ENCODE measurements at places on chromosomes 2 and 18.

- no peak for DNase-seq
Observed at GRCh38 chr18:79399275-79400081, 3.7 kb downstream of the NFATC1 start.

- peak; percentile 79 for DNase-seq
Observed at GRCh38 chr2:29528891-29529520, 392.4 kb downstream of the ALK start.

DNA sequence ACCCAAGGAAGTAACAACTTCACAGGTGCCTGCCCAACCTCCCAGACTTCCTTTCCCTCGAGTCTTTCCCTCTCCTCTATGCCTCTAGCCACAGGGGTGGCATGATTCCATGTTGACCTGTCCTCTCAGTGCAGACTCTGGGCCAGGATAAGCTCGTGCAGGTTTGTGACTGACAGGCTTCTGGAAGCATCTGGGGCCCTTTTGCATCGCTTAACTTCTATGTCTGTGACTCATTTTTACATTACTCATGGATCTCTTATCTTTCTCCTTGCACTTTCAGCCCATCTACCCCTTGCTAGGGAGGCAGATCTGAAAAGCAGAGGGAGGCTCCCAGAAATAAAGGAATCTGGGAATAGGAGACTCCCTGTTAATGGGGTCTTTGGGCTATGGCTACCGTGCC, 98.5 kb upstream of the RIOK3 start:
- DNase-seq = no peak

DNA sequence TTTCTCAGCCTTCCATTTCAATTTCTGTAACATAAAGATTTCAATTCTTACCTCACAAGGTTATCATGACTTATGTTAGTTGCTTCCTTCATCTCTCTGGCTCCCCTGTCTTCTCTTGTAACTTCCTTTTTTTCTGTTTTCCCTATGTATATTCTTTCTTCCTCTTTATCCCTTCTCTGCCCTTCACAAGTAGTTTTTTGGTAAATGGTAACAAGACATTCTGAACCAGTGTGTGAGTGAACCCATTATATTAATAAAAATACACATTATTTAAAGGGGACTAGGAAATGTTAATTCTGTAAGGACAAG, 8.4 kb downstream of the ACSL3 start:
- DNase-seq = no peak

GRCh38 chr2:212943351-212943750, 208.1 kb downstream of the IKZF2 start:
- no peak for DNase-seq

- DNase-seq = no peak
Observed at GRCh38 chr2:26399771-26400376, 1.8 kb upstream of the DRC1 start.

GRCh38 chr2:47259829-47260228, 104.7 kb upstream of the STPG4 start:
- no peak for DNase-seq

GRCh38 chr2:43459446-43460173, 136.2 kb downstream of the THADA start:
- no peak for DNase-seq

GRCh38 chr2:39306626-39307025, 62.9 kb upstream of the CDKL4 start:
- no peak for DNase-seq

GRCh38 chr2:164754157-164755093, 87.2 kb downstream of the COBLL1 start:
- no peak for DNase-seq

DNA sequence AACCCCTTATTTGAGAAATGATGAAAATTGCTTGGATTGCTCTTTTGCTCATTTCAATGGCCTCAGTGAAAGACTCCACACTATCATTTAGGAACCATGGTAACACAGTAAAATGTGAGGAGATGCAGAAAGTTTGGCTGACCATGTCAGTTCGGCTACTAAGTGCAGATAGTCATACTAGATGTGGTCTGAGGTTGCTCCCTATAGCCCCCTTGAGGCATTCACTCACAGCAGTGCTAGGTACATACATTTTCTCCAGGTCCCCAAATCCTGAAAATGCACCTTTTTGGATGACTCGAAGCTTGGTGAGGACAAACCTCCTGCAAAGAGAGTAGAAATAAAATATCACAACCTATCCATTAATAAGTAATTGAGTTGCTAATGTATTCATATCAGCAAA, 86.3 kb downstream of the FSHR start:
- DNase-seq = no peak

- DNase-seq = peak; percentile 11
Observed at GRCh38 chr2:113784823-113785744, 28.6 kb upstream of the SLC35F5 start.

- no peak for DNase-seq
Observed at GRCh38 chr18:33596178-33596854, 18.3 kb downstream of the ASXL3 start.

- no peak for DNase-seq
Observed at GRCh38 chr2:96107708-96108065, 8.7 kb downstream of the ADRA2B start.

DNA sequence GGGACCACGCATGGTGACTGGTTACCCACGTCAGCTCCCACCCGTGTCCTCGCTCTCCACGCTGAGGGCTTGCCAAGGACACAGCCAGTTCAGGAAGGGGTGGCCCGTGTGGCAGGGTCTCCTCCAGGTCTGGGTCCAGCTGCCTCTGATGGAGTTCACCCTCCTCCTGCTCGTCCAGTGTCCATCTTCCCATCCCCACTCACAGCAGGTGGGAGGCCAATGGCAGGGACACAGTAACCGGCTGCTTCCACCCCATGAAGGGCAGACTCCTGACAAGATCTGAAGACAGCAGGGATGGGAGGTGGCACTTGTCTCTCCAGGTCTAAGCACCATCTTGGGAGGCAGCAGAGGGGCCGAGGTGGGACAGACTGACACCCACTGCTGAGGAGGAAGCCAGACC, 106.4 kb downstream of the NDUFA10 start:
- no peak for DNase-seq

- no peak for DNase-seq
Observed at GRCh38 chr2:50126845-50127244, 905.1 kb downstream of the NRXN1 start.

DNA sequence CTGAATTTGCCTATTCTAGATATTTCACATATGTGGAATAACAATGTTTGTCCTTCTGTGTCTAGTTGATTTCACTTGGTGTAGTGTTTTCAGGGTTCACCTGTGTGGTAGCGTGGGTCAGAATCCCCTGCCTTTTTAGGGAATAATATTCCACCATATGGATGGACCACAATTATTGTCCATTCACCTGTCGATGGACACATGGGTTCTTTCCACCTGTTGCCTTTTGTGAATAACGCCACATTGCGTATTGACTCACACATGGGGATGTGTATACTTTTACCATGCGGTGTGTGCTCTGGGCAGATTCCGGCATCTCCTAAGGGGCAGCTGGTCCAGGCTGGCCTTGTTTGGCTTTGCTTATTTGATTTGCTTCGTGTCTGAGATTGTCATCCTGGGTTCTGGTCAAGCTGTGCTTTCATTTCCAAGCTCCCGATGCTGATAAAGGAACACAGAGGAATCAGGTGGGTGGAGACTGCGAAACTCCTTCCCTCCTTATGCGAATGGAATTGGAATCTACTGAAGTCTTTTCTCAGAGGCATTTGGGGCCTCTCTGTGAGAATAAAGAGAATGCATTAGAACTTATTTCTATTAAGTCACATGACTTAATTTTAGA, 18.9 kb upstream of the ALLC start:
- no peak for DNase-seq

DNA sequence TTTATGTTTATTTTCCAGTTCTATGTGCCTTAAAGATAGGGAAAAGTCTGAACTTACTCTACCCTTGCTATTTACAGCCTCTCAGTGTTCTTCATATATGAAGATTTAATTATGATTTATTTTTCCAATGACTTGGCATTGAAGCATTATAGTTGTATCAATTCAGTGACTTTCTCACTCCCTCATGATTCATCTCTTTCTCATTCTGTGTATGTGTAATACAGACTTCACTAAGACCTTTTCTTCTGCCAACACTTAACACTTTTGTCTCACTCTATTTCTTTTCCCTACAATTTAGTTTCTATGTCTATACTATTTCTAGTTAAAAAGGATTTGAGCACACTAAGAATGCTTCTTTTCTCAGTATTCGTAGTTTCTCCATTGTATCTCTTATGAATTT, 1470.3 kb upstream of the ACVR2A start:
- DNase-seq = no peak

DNA sequence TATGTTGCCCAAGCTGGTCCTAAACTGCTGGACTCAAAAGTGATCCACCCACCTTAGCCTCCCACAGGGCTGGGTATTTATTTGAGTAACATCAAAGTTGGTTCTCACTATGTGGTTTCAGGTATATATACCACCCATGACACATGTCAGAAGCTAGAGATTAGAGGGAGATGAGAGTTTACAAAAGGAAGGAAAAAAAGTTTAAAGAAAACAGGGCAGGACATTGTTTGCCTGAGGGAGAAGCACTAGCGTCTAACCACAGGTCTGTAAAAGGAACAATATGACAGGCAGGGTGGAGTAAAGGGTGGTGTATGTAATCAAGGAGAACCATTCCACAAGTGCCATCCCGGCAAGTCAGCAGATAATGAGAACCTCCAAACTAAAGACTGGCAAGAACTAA, 8.5 kb downstream of the CEP76 start:
- DNase-seq = peak; percentile 17

DNA sequence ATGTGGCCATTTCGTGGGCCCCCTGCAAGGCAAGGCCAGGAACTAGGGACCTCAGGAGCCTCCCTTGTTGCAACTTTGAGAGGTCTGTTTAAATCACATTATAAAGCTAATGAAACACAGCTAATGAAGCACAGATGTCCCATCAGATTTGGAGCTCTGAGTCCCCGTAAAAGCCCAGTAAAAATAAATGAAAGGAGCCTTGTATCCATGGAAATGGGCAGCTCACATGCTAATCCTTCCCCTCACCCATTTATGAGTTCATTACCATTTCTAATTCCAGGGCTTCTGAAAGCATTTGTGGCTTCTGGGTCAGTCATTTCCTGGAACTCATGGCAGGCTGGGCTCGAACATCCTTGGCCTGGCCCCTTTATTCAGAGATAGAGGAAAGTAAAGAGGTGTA, 274.8 kb downstream of the SS18 start:
- peak; percentile 43 for DNase-seq

GRCh38 chr2:107731435-107731834, 95.3 kb upstream of the RGPD4 start:
- no peak for DNase-seq

GRCh38 chr2:98692090-98693054, 38.6 kb downstream of the MGAT4A start:
- DNase-seq = no peak

DNA sequence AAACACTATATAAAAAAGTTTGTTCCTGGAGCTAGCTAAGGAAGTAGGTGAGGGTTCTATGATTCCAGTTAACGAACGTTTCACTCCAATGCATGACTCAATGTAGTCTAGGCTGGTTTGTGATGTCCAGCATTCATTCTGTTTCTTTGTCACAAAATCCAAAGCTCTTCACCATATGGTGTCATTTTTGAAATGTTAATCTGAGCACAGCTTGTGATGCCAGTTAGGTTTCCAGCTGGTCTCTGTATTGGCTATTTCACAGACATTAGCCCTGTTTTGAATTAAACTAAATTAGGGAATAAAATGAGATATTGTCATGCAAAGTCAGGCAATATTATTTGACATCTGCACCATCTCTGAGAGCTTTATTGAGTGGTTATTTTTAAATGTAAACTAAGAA, 159.4 kb downstream of the RBM43 start:
- no peak for DNase-seq

DNA sequence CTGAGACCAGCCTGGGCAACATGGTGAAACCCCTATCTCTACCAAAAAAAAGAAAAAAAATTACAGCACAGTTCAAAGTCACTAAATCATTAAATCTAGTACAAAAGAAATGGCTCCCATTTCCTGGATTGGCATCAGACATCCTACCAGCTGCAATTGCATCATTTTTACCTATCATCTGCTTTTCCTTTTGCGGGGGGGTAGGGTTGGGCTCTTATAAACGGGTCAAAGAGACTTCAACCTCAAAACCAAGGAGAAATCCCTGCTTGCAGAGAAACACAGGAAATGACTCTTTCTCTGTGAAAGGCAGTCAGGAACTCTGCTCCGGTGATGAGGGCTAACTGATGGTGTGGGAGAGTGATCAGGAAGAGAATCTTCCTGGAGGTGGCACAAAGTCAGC, 45.3 kb upstream of the RFX8 start:
- peak; percentile 39 for DNase-seq

- DNase-seq = no peak
Observed at GRCh38 chr2:162116352-162116751, 35.7 kb downstream of the GCG start.
